ENCODE measurements at places on chromosomes 6 and 20.

- no peak for DNase-seq
Measured at GRCh38 chr20:14295238-14295637, 42.2 kb downstream of the FLRT3 start.

- no peak for DNase-seq
Measured at GRCh38 chr20:41563087-41563486, 55.1 kb downstream of the CHD6 start.

GRCh38 chr20:48051794-48052474 lies 266.7 kb upstream of the SULF2 start:
- no peak for DNase-seq

GRCh38 chr6:160520043-160520904 lies 143.8 kb downstream of the LPA start:
- DNase-seq = peak; percentile 50

- no peak for DNase-seq
Measured at GRCh38 chr20:19531446-19531845, 226.6 kb upstream of the RIN2 start.
